ENCODE measurements at places on chromosomes 4 and X.
A peak's percentile ranks its signal among the peaks of the same experiment; 100 is the strongest.

- no peak for DNase-seq
These were observed 1.5 kb downstream of the HPRT1 start for GRCh38 chrX:134461437-134461836.

GRCh38 chrX:72201836-72202536, 20.4 kb downstream of the PIN4 start:
- DNase-seq = no peak

GRCh38 chrX:131853440-131853839, 169.7 kb upstream of the STK26 start:
- no peak for DNase-seq

DNA sequence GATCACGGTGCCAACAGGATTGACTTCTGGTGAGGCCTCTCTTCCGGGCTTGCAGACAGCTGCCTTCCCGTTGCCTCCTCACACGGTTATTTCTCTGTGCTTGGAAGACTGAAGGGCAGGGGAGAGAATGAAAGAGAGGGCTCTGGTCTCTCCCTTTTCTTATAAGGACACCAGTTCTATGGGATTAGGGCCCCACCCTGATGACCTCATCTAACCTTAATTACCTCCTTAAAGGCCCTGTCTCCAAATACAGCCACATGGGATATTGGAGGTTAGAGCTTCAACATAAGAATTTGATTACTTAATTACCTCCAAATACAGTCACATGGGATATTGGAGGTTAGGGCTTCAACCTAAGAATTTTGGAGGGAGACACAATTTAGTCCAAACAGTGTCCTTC, 46.5 kb downstream of the EVC start:
- no peak for DNase-seq

GRCh38 chrX:16113978-16114565, 9.3 kb upstream of the GRPR start:
- DNase-seq = peak; percentile 34

DNA sequence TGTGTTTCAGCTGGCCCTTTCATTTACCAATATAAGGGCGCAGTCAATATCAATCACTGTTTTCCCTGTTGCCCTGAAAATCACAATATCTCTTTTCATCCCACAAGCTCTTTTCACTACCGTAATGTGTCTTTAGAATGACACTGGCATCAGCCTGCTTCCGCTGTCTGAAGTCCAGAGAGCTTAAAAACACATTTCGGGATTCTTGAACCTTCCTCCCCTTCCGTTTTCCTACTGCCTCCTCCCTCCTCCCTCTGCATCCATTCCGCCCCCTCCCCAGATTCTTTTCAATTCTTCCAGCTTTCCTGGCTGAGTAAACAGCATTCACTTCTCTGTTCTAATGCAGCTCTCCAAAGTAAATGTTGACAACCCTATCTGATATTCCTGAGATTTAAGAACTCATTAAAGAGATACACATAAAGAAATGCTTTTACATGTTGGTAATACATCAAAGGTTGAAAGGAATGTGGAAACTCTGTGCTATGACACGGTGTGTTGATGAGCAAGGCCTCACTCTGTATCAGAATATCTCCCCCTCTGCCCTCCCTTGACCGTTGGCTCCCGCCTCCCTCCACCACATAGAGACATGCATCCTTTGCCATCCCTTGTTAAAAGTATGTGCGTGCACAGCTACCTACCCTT, 83.5 kb upstream of the SPRY1 start:
- no peak for DNase-seq

DNA sequence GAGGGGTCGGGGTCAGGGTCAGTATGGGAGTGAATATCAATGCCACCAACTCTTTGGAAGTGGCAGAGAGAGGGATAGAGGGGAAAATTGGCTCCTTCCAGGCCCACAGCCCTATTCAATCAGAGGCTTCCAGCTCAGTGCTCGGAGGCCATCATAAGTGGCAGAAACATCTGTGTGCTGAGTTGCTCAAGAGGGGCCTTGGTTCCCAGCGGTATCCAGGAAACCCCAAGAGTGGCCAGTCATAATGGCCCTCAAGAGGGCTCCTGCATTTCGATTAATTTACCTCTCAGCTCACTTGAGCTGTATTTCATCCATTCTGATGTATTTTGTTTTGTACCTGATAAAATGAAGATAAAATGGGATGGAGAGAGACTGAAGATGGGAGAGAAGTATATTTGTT, 154.3 kb upstream of the EOLA2 start:
- no peak for DNase-seq
